Natural killer cell (primary cell): ENCODE measurements at places on chromosomes 3 and 15.

GRCh38 chr15:39730552-39730951 is 52.1 kb downstream of the FSIP1 start:
- H3K27me3 ChIP-seq: no peaks in the 10 kb centered on the region
- no peaks in the 10 kb centered on the region for H3K36me3 ChIP-seq
- H3K4me1 ChIP-seq: no peaks in the 10 kb centered on the region
- H3K4me3 ChIP-seq: no peak overlapping the region

GRCh38 chr3:107285197-107285596 is 92.0 kb upstream of the CCDC54 start:
- no peaks in the 10 kb centered on the region for H3K27me3 ChIP-seq
- H3K36me3 ChIP-seq: no peaks in the 10 kb centered on the region
- no peak overlapping the region for H3K4me3 ChIP-seq
- DNase-seq: no peak
- no peak overlapping the region for H3K27ac ChIP-seq

GRCh38 chr3:47503033-47503432 is 10.5 kb downstream of the ELP6 start:
- no peaks in the 10 kb centered on the region for H3K27me3 ChIP-seq
- no peaks in the 10 kb centered on the region for H3K4me1 ChIP-seq
- H3K27ac ChIP-seq: no peak overlapping the region
- no peak for DNase-seq
- H3K4me3 ChIP-seq: no peak overlapping the region
- H3K36me3 ChIP-seq: peaks cover 44% of the 10 kb centered on the region

DNA sequence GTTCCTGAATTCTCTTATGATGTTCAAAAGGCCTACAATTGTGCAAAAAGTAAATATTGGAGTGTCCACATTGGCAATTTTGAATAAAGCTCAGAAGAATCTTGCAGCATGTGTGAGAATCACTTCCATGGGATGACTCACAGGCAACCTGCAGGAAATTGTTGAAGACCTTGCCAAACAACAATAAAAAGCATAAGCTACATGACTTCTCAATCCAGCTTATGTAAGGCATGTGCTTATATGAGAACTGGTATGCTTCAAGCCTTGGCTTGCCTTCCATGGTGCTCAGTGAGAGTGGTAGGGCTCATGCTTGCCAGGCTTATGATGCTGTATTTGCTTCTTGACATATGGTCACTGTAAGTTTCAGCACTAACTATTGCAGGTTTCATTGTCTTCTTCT is 18.4 kb upstream of the BCHE start:
- no peaks in the 10 kb centered on the region for H3K36me3 ChIP-seq
- no peaks in the 10 kb centered on the region for H3K27me3 ChIP-seq
- no peak overlapping the region for H3K27ac ChIP-seq
- no peaks in the 10 kb centered on the region for H3K4me1 ChIP-seq
- H3K4me3 ChIP-seq: no peak overlapping the region

- peaks cover 30% of the 10 kb centered on the region for H3K36me3 ChIP-seq
- H3K4me3 ChIP-seq: no peak overlapping the region
- no peak for DNase-seq
- H3K4me1 ChIP-seq: peaks cover 39% of the 10 kb centered on the region
- H3K27me3 ChIP-seq: no peaks in the 10 kb centered on the region
Observed at GRCh38 chr3:172518929-172519640, 4.1 kb downstream of the TNFSF10 start.

DNA sequence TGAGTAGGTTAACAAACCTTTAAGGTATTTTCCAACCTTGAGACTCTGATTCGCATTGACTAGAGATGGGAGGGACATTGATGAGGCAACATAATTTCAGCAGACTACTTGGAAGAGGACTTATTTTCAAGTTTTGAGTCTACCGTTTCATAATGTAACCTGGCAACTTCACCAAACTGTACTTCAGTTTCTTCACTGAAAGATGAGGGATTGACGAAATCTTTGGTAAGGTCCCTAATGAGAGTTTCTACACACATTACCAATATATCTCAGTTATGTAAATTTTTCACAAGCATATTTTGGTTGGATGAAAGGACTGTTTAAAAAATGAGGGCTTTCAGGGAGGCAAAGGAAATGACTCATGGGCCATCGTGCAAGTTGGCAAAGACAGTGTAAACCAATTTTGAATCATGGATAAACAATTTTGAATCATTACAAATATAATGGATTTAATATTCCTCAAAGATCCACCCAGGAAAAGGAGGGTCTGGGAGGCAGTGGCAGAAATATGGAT is 28.7 kb upstream of the SEMA6D start:
- no peak for DNase-seq
- no peak overlapping the region for H3K27ac ChIP-seq
- no peaks in the 10 kb centered on the region for H3K36me3 ChIP-seq
- no peaks in the 10 kb centered on the region for H3K4me1 ChIP-seq

- H3K27ac ChIP-seq: no peak overlapping the region
- DNase-seq: no peak
- H3K27me3 ChIP-seq: no peaks in the 10 kb centered on the region
- H3K36me3 ChIP-seq: no peaks in the 10 kb centered on the region
Observed at GRCh38 chr15:69852482-69852881, 245.2 kb downstream of the TLE3 start.

DNA sequence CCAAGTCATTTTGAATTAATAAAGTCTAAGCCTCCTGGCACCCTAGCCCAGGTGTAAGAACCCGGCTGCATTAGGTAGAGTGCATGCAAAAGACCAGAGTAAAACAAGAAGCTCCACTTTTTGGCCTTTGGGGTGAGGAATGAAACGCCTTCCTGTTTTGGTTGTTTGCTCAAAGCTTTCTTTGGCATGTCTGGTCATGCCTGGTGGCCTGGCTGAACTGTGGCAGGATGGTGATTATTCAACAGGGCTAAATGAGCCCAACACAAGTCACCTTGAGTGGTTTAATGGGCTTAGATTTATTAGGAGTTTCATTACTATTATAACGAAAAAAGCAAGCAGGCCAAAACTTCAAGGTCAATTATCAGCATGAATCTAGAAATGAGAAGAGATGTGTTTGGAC is 40.9 kb upstream of the LDHAL6B start:
- no peaks in the 10 kb centered on the region for H3K27me3 ChIP-seq
- H3K4me1 ChIP-seq: peaks cover 10% of the 10 kb centered on the region
- no peak overlapping the region for H3K4me3 ChIP-seq
- H3K36me3 ChIP-seq: no peaks in the 10 kb centered on the region
- no peak overlapping the region for H3K27ac ChIP-seq
- DNase-seq: no peak

GRCh38 chr15:52579852-52580251 is 11.0 kb upstream of the ARPP19 start:
- no peaks in the 10 kb centered on the region for H3K27me3 ChIP-seq
- H3K36me3 ChIP-seq: peaks cover 28% of the 10 kb centered on the region
- H3K4me3 ChIP-seq: no peak overlapping the region
- no peak overlapping the region for H3K27ac ChIP-seq

- no peaks in the 10 kb centered on the region for H3K4me1 ChIP-seq
- peaks cover 37% of the 10 kb centered on the region for H3K36me3 ChIP-seq
- H3K27me3 ChIP-seq: no peaks in the 10 kb centered on the region
Observed at GRCh38 chr3:177039490-177040274, 157.6 kb downstream of the TBL1XR1 start.

- no peak overlapping the region for H3K4me3 ChIP-seq
- no peaks in the 10 kb centered on the region for H3K36me3 ChIP-seq
- no peak overlapping the region for H3K27ac ChIP-seq
- no peaks in the 10 kb centered on the region for H3K27me3 ChIP-seq
Observed at GRCh38 chr3:139491966-139492365, 15.7 kb upstream of the RBP2 start.
